GM03348 (cell line): ENCODE measurements at places on chromosomes 6 and 20.

- no peak for DNase-seq
Observed at GRCh38 chr6:33967265-33967767, 163.5 kb upstream of the MLN start.

GRCh38 chr6:116381000-116381399, 10.3 kb downstream of the DSE start:
- DNase-seq: no peak

DNA sequence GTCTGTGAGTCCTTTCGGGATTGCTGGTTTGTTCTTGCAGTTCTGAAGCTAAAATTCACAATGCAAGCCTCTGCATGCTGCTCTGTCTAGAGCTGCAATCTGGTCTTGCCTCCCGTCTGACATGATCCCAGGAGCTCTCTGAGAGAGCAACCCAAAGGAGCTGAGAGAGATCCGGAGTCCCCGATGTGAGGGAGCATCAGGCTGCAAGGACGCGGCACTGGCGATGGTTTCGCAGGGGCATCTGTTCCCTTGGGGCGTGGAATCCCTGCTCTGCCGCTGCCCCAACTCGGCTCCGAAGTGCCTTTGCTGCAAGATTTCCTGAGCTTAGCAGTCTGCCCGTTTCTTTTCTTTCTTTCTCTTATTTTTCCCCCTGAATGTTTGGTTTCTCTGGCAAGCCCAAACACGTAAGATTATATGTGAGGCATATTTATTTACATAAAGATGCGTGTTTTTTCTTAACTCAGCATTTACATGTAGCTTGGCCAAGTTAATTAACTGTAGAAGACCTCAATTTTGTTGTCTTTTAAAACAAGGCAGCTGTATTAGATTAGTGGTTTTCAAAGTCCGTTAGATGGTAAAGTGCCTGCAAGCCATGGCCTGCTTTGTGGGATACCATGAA, 873.0 kb downstream of the KIF16B start:
- DNase-seq: peak; percentile 8

GRCh38 chr6:28985462-28986164, 19.5 kb downstream of the ZNF311 start:
- peak; percentile 94 for DNase-seq

GRCh38 chr6:35497571-35498421, 917 bp upstream of the TEAD3 start:
- peak; percentile 90 for DNase-seq

DNA sequence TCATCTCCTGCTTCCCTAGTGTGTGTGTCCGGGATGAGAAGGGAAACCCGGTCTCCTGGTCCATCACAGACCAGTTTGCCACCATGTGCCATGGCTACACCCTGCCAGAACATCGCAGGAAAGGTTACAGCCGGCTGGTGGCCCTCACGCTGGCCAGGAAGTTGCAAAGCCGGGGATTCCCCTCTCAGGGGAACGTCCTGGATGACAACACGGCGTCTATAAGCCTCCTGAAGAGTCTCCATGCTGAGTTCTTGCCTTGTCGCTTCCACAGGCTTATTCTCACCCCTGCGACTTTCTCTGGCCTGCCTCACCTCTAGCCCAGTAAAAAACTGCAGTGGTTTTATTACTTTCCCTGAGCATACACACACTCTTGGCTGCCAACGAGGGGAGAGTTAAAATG, 23.9 kb upstream of the C6orf141 start:
- no peak for DNase-seq

DNA sequence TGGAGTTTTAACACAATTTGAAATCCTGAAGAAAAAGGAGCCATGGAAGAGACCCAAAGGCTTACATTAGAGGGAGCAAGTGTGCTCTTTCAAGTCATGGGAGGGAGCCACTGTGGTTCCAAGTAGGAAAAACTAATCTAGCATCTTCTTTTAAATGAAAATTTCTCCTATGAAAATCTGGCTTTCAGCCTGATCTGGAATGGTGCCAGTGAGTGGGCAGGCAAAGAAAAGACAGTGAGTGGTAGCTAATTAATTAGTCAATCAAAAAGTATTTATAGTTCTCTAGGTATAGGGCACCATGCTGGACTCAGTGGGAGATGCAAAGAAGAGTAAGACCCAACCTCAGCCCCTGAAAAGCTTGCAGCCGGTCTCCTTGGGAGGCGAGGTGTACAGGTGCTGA, 21.9 kb downstream of the CAP2 start:
- no peak for DNase-seq

GRCh38 chr6:148497257-148497656, 154.6 kb downstream of the SASH1 start:
- DNase-seq: peak; percentile 64

GRCh38 chr20:63974402-63975200, 4.8 kb downstream of the SAMD10 start:
- no peak for DNase-seq

DNA sequence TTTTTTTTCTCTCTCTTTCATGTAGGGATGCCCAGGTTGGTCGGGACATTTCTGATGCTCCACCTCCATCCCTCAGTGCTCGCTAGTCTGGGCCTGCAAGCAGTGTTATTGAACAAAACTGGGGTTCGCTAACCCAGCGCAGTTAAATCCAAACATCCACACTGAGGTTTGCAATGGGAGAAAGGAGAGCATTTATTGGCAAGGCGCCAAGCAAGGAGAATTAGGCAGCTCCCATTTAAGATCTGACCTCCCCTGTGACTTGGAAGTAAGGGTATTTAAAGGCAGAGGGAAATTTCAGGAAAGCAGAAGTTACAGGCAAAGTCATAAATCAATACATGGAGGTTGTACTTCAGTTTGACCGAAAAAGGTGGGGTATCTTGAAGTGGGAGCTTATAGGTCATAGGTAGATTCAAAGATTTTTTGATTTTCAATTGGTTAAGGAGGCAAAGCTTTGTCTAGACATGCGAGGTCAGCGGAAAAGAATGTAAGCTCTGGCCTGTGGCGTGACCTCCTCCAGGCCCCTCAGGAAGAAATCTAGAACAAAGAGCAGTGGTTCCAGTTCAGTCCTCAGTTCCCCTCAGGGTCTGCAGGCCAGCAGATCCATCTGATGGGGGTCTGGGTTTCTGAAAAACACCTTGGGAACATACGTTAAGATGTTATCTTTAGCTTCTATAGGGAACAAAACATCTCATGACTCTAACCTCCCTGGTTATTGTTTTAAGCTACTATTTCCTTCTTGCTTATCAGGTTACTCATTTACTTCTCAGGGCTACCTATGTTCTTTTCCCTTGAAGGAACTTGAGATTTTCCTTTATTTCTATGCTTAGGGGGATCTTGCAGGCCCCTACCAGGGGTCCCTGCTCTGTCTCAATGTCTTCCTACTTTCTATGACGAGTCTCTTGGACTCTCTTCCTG, 66.0 kb upstream of the KIF16B start:
- no peak for DNase-seq

GRCh38 chr20:24148372-24148771, 159.8 kb upstream of the GGTLC1 start:
- DNase-seq: no peak

DNA sequence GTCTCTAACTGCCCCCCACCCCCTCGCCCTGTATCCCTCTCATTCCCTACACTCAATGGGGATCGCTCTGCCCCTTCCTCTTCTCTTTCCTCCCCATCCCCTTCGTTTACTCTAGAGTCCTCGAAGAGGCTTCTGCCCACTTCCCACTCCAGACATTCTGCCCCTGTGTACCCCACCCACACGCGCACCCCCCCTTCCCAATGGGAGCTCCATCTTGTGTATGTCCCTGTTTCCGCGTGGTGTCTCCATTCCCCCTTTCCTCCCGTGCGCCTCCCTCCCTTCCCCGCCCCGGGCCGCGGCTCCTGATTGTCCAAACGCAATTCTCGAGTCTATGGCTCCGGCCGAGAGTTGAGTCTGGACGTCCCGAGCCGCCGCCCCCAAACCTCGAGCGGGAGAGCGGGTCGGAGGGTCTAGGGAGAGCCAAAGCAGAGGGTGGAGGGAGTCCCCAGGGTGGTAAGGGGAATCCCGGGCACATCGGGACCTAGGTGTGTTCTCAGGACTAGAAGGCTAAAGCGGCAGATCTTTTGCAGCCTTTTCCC, 679 bp upstream of the RING1 start:
- peak; percentile 77 for DNase-seq

- DNase-seq: no peak
Observed at GRCh38 chr6:71887744-71888230, 1.4 kb downstream of the RIMS1 start.

DNA sequence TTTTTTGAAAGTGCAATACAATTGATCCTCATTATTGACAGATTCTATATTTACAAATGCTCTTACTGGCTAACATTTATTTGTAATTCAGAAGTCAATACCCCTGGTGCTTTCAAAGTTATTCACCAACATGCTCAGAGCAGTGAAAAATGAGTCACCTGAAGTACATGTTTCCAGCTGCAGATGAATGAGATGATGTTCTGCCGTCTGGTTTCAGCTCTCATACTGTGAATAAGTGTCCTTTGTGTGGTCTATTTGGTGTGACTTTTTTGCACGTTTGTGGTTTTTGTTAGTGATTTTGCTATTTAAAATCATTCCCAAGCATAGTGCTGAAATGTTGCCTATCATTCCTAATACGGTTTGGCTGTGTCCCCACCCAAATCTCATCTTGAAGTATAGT, 22.3 kb upstream of the EYA4 start:
- no peak for DNase-seq

- no peak for DNase-seq
Observed at GRCh38 chr20:50311308-50312001, 120.8 kb downstream of the CEBPB start.

- no peak for DNase-seq
Observed at GRCh38 chr20:51600950-51601349, 58.4 kb upstream of the NFATC2 start.

- DNase-seq: no peak
Observed at GRCh38 chr6:152909241-152909640, 73.6 kb downstream of the FBXO5 start.

DNA sequence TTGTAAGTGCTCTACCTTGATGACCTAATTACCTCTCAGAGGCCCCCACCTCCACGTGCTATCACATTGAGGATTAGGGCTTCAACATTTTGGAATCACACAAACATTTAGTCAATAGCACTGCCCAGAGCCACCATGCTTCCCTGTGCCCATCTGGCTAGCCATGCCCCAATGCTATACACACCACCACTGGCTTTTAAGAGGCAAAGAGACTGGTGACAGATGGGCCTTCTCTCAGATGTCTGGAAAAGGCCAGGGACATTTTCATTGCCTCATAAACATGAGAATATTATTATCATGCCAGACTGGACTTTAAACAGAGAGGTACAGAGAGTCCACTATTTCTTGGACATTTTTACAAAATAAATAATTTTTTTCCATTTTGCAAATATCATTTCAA, 29.8 kb downstream of the TRMT6 start:
- no peak for DNase-seq

- DNase-seq: peak; percentile 37
Observed at GRCh38 chr6:26103141-26103769, 16.0 kb downstream of the HFE start.

DNA sequence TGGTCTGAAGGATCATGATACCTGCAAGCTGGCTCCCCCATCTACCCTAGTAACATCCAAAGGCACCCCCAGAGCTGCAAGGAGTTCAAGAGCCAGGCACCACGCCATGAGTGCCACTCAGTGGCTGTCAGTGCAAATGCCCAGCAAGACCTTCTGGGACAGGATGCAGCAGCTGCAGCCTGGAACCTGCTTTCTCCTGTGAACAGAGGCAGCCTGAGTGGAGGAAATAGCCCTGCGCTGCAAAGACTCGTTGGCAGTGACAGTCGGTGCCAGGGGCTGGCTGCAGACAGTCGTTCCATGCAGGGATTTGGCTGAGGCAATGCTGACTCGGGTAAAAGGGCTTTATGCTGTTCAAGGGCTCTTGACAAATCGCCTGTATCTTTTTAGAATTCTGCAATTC, 15.7 kb upstream of the SSTR4 start:
- no peak for DNase-seq

DNA sequence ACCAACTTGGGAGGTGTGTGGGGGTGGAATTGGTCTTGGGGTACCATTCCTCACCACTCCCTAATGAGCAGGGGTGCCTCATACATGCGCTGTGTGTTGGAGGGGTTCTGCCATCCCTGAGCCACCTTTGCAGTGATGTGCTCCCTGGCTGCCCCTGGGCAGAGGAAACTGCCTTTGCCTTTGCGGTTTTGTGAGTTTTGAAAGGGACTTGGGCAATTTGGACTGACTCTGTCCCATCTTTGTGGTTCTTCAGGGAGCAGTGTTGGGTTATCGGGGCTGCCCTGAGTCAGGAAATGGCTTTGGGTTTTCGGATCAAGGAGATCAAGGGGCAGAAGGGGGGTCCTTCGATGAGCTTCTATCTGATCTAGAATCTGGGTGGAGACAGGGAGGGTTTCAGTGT, 3.9 kb upstream of the PHACTR3 start:
- DNase-seq: no peak

DNA sequence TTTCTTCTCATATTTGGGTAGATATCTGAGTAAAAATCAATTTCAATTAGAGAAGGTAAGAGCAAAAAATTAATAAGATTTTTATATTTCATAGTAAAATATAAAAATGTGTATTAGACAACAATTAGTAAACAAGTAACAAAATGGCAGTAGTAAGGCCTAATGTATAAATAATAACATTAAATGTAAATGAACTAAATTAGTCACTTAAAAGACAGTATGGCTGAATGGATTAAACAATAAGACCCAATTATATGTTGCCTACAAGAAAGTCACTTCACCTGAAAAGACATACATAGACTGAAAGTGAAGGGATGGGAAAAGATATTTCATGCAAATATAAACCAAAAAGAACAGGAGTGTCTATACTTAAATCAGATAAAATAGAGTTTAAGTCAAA, 147.6 kb downstream of the TRMT11 start:
- DNase-seq: no peak

DNA sequence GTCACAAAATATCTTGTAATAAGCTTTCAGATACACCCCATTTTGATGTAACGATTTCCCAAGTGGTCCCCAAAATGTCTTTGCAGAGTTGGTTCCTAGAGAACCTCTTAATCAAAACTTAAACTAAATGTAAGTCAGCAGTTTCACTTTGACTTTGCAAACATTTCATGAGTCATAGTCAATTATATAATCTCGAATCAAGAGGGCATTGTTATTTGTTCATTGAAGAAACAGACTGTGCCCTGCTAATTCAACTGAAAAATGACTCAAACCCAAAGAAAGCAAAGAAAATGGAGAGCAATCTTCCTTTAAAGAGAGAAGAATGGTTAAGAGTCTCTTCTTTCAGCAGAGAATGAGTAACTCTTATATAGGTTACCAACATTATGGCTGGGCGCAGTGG, 58.3 kb downstream of the IPCEF1 start:
- DNase-seq: no peak

- no peak for DNase-seq
Observed at GRCh38 chr6:26152226-26153101, 65.2 kb downstream of the HFE start.

GRCh38 chr6:139839506-139840156, 465.2 kb upstream of the CITED2 start:
- DNase-seq: peak; percentile 18

DNA sequence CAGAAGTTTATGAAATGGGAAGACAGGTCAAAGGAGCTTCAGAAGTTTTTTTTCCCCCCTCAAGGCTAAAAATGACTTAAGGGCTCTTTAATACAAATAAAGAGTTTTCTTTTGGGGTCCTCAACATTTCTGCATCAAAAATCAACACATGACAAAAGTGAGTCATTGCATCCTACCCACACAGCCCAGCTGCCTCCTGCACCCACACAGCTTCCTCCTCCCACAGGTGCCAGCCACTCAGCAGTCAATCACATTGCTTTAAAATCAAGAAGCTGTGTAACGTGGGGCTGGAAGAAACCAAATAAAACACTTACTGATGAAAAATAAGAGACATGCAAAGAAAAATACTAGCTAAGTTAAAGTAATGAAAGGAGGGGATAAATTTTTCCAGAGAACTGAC, 68.5 kb downstream of the MAP3K5 start:
- no peak for DNase-seq
